ENCODE measurements at places on chromosomes 4 and X. TPM values are rescaled to one million over a fixed set of nuclear protein-coding genes. Genes with fewer than 3 reads are reported as not detected.

DNA sequence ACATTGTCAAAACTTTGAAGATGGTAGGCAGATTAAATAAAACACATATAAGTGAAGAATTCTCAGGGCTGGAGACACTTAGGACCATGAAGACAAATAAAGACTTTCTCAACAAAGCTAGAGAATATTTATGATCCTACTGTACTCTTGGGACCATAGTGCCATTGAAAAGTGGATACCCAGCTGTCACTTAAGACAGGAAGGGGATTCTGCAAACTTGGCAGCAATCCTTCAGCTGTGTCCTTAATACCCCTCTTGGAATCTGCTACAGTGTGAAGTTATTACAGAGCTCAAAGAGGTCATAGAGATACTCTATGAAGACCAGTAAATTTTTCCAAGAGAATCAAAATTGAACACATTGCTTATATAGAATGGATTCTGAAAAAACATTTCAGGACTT lies 24.3 kb downstream of the PDE5A start:
- DNase-seq, result no peak

DNA sequence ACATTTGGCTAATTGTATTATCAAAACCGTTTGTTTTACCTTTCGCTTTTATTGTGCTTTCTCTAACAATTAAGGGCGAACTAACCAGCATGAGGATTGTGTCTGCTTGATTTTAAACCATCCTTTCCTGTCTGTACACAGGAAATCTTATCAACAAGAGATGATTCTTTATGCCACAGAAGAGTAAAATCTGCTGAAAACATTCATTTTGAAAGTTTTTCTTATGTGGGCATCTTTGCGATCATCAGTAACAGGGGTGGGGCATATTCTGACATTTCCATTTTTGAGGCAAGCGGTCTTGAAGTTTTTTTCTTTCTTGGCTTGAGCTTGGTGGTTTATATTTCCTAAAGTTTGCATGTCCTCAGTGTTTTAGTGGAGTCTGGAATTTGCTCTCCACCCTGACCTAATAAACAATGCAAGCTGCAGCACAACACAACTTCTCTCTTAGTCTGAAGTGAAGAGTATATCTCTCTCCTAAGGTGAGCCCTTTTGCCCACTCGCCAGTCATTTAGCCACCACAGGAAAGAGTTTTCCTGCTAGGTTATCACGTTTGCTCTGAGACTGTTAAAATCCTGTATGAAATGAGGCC lies 26.6 kb downstream of the NFKB1 start:
- no peak for DNase-seq

- DNase-seq, result no peak
Measured at GRCh38 chr4:151743894-151744293, 16.9 kb downstream of the GATB start.

The SLIT2 gene
- total RNA-seq, result 10.2 TPM

The MAOB gene
- 0.27 TPM for total RNA-seq

DNA sequence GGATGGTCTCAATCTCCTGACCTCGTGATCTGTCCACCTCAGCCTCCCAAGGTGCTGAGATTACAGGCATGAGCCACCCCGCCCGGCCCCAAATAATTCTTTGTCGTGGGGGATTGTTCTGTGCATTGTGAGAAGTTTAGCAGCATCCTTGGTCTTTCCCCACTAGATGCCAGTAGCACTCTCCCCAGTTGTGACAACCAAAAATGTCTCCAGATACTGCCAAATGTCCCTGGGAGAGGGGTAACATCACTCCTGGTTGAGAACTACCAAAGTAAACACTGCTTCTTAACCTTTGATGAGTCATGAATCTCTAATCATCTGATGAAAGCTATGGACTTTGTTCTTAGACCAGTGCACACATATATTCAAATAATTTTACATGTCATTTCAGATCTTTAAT lies 90.7 kb upstream of the BRS3 start:
- DNase-seq, result peak; percentile 38

- DNase-seq, result no peak
Measured at GRCh38 chrX:72394518-72395170, 88.9 kb upstream of the CITED1 start.

GRCh38 chr4:188434643-188435042 lies 295.4 kb downstream of the TRIML1 start:
- no peak for DNase-seq

All from MCF 10A (cell line).